ENCODE measurements at places on chromosomes 6 and 20.

- DNase-seq, result no peak
These were observed 82.3 kb upstream of the CLDN20 start for GRCh38 chr6:155181498-155181897.

- DNase-seq, result no peak
These were observed 34.1 kb downstream of the TREML1 start for GRCh38 chr6:41120058-41120457.

GRCh38 chr6:148842296-148843019 is 95.6 kb downstream of the UST start:
- no peak for DNase-seq

GRCh38 chr6:10421158-10421920 is 6.5 kb upstream of the TFAP2A start:
- DNase-seq, result no peak

DNA sequence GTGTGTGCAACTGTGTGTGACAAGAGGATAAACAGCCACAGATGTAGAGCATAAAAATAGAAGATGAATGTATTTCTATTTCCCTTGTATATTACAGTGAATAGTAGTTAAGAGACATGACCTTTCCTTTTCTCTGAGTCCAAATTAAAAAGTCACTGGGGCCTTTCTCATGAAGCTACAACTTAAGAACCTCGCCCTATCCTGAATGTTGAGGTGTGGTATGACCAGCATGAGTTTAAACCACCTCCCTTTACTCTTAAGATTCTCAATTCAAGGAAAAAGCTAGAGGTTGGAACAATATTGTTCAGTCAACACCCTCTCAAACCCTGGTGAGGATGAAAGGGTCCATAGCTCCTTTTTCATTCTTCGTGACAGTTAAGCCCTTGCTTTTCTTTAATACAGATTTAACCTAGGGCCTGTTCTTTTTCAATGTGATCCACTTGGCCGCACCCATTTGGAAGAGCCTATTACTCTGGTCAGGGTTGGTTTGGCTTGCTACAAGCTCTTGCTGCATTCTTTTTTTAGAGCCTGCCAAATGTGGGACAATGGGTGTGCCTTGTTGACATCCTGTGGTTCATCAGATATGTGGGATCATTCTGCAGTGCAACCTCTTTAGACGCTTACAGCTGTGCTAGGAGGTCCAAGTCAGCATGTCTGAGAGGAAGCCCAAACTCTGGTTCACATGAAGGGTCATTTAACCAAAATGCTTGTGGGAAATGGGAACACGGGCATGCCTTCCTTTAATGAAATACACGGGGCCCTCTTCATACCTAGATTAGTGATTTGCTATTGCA is 290.0 kb downstream of the HAO1 start:
- DNase-seq, result peak; percentile 57

DNA sequence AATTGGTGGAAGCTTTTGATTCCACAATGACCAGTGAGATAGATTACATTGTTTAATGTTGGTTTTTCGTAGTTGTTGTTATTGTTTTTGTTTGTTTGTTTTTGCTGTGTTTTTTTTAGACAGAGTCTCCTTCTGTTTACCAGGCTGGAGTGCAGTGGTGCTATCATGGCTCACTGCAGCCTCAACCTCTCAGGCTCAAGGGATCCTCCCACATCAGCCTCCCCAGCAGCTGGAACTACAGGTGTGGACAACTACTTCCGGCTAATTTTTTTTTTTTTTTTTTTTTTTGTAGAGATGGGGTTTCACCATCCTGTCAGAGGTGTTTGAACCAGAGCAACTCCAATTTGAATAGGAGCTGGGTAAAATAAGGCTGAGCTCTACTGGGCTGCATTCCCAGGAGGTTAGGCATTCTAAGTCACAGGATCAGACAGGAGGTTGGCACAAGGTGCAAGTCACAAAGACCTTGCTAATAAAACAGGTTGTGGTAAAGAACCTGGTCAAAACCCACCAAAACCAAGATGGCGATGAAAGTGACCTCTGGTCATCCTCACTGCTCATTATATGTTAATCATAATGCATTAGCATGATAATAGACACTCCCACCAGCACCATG is 10.9 kb upstream of the AKAP12 start:
- DNase-seq, result no peak

DNA sequence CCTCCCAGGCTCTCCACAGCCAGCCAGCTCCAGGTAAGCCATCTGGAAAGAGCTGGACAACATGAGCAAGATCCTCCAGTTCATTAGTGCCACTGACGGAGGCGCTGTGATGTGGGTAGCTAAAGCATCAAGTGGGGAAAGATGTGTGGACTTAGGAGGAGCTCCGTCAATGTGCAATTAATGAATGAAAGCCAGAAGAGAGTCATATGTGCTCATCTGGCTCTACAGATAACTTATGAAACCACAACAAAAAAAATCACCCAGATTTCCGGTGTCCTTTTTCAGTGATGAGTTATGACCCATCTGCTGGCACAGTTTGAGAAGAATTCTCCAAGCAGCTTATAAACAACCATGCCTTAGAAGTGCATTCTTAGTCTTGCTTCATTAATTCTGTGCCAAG is 311.7 kb upstream of the PLCB4 start:
- DNase-seq, result peak; percentile 82

- no peak for DNase-seq
These were observed 91.4 kb upstream of the ATXN1 start for GRCh38 chr6:16852671-16853070.

GRCh38 chr20:36099106-36099505 is 55.4 kb upstream of the EPB41L1 start:
- no peak for DNase-seq

GRCh38 chr6:10395171-10395703 is 19.6 kb downstream of the TFAP2A start:
- DNase-seq, result no peak

GRCh38 chr6:109978174-109979032 is at the start of gene GPR6:
GPR6 (plus strand) TSS chr6:109978311; CDS start chr6:109979113, 802 bp downstream.
- no peak for DNase-seq

GRCh38 chr6:65819152-65819551 is 112.1 kb upstream of the EYS start:
- DNase-seq, result no peak

- no peak for DNase-seq
These were observed 397.8 kb downstream of the LAMA2 start for GRCh38 chr6:129280749-129281148.

DNA sequence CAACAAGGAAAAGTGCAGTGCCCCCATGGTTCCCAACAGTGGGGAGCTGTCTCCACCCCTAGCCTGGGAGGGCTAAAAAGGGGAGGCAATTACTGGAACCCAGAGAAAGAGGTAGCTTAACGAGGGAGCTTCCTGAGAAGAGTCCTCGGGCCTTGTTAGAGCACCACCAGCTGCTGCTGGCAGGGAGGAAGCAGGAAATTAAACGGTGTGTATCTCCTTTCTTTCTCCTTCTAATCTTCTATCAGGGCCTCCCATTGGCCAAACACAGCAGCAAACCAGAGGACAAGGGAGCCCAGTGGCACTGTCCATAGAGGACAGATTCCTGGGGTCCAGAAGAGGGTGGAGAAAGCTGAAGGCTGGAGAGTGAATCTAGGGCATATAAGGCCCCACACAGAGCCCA is 7.6 kb upstream of the BTN2A2 start:
- DNase-seq, result no peak

DNA sequence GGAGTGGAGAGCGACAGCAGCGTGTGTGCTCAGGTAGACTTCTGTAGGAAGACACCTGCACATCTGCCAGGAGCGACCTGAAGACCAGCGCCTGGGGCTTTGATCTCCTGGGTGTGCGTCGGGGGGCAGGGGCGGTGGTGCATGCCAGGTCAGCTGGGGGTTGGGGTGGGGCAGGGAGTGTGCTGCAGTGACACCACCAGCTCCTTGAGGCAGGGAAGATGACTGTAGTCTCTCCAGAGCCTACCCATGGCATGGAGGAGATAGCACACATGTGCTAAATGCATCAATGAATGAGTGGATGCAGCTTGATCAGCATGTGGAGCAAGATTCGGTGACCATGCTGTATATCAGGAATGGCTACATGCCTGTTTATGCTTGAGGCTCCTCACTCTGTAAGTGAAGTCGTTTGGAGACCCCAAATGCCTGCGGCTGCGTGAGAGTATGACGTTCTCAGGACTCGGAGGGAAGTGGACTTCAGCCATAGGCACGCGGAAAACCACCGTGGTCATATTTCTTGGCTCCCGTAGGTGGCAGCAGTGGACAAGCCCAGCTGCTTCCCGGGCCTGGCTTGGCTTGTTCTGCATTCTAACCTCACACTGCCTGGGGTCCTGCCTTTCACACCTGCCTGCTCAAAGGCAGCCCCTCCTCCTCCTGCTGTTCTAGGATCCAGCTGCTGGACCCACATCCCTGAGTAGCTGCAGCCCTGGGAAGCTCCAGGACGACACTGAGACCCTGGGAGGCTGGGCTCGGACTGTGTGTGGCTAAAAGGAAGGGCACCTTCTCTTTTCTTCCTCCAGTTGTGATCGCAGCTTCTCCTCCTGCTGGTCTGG is 39.4 kb upstream of the KCNK16 start:
- peak; percentile 27 for DNase-seq

DNA sequence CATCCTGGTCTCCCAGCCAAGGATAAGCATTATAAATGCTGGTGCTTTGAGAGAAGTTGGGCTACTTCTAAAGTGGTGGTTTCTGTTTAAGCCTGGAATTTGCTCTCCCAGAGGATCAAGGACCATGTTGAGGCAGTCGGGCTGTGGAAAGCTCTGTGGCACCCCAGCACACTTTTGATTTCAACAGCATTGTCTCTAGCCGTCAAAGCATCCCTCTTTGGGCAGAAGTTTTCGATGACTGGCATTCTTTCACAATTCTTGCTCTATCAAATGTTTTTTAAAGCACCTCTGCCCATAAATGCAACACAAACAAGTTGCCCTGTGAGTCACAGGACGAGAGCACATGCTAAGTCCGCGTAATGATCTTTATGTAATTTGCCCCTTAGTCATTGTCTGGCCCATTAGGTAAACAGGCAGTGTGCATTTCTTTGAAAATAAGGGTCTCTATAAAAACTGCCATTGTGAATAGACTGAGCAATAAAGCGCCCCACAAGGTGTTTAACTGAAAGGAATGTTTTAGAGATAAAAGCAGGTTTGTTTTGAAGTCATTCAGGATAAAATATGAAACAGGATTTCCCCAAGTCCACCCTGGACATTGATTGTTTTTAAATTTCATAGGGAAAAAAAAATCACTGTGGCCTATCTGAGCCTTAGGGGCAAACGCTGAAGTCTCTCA is 44.7 kb upstream of the FOXQ1 start:
- peak; percentile 75 for DNase-seq

DNA sequence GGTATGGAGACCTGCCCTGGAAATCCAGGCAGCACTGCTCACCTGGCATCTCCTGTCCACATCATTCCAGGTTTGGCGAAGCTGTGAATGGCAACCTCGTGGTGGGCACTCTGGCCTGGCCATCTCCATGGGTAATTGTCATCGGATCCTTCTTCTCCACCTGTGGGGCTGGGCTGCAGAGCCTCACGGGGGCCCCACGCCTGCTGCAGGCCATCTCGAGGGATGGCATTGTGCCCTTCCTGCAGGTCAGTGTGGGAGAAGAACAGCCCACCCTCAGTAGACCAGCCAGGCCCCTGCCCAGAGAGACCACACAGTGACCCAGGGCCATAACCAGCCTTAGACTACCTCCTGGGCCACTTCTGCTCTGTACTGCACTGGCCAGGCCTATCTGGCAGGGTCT is 15.9 kb downstream of the SLC12A5 start:
- DNase-seq, result no peak

All from AG09309 (cell line).